ENCODE measurements at places on chromosomes 2 and 18.

GRCh38 chr2:30915486-30915885 is 108.2 kb upstream of the CAPN13 start:
- DNase-seq: no peak

GRCh38 chr18:60996822-60997221 is 336.4 kb upstream of the CDH20 start:
- no peak for DNase-seq

- no peak for DNase-seq
These were observed 32.9 kb downstream of the ZC3H15 start for GRCh38 chr2:186518945-186519344.

DNA sequence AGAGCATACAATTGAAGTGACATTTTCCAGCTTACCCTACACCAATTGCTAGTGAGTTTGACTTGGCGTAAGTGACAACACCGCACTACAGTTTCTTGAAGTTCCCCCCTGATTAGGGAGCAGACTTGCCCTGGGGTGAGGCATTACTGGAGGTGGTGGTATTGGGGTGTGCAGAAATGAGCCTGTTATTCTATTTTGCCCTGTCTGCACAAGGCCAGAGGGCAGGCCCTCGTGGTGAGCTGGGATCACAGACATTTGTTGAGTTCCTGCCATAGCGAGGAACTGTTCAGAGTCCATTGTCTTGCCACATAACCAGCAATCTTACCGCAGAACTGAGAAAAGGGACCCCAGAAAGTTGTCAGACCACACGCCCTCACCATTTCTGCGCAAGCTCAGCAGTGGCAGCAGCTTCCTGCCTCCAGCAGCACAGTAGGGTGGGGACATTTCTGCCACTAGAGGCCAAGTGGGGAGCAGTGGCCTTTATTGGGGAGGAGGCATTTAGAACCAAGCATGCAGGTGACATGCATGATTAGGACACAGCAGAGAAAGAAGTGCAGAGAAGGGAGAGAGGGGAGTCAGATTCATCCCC is 103.6 kb upstream of the BCL2L11 start:
- DNase-seq: no peak

DNA sequence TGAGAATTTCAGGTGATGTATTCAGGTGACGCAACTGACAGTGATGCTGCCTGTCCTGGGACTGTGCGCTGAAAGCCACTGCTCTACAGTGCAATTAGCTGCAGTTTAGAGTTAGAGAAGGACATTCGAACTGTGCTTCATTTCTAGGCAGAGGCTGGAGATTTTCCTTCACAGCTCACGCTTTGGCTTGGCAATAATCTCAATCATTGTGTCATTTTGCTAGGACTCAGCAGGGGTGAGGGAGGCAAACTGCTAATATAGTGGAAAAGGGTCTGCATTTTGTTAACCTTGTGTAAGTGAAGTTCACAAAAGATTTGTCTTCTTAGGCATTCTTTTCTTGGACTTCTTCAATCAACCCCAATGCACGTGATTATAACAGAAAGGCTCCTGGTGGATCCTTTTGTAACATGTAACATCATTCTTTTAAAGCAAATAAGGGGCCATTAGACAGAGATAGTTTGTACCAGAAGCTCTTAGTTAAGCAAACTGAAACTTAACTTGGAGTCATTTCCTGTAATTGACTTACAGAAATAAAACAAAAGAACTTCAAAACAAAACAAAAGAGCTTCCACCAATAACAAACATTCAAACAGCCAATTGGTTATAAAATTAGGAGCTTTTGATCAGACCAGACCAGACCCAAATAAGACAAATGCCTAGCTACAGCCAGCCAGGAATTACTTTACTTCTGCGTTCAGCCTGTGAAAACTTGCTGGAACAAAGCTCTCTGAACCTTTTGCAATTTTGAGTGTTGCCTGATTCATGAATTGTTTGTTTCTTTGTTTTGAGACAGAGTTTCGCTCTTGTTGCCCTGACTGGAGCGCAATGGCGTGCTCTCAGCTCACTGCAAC is 1376.3 kb upstream of the CELF4 start:
- DNase-seq: no peak

GRCh38 chr2:20391951-20392699 is 41.5 kb upstream of the PUM2 start:
- no peak for DNase-seq

Measured in esophagus squamous epithelium (tissue), 5 donors.